ENCODE measurements at places on chromosomes 5 and 9. TPM values are rescaled to one million over a fixed set of nuclear protein-coding genes. Genes with fewer than 3 reads are reported as not detected.

Gene SPATA24
- total RNA-seq: 7.2 TPM

Gene FAM78A
- 8.9 TPM for total RNA-seq

GRCh38 chr9:134624621-134625181, 16.9 kb upstream of the COL5A1 start:
- peak; percentile 88 for DNase-seq

Gene TGFBI
- total RNA-seq: 1,115 TPM

Gene SVEP1
- 89.3 TPM for total RNA-seq

All from umbilical cord (tissue), 2 donors.